ENCODE measurements at places on chromosomes 12 and 14. TPM values are rescaled to one million over a fixed set of nuclear protein-coding genes. Genes with fewer than 3 reads are reported as not detected.

DNA sequence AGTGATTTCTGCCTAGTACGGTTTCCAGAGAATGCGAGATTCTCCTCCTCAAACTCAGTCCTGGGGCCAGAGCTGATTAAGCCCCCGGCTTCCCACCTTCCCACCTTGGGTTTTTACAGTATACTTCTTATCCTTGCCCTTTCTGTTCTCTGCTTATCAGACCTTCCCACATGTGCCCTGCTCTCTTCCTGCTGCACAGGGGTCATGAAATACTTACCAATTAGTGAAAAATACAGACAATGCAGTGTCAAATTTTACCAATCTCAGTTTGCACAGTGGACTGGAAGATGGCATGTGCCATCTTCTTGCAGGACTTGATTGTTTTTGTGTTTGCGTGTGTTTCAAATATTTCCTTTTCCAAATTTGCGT, 14.7 kb downstream of the SUSD6 start:
- DNase-seq = no peak

GRCh38 chr12:3628629-3629028, 124.3 kb downstream of the CRACR2A start:
- DNase-seq = no peak

The BDKRB1 gene
- total RNA-seq = not detected

The MYF5 gene
- not detected for total RNA-seq

GRCh38 chr12:101928556-101928955, 51.2 kb downstream of the DRAM1 start:
- no peak for DNase-seq

DNA sequence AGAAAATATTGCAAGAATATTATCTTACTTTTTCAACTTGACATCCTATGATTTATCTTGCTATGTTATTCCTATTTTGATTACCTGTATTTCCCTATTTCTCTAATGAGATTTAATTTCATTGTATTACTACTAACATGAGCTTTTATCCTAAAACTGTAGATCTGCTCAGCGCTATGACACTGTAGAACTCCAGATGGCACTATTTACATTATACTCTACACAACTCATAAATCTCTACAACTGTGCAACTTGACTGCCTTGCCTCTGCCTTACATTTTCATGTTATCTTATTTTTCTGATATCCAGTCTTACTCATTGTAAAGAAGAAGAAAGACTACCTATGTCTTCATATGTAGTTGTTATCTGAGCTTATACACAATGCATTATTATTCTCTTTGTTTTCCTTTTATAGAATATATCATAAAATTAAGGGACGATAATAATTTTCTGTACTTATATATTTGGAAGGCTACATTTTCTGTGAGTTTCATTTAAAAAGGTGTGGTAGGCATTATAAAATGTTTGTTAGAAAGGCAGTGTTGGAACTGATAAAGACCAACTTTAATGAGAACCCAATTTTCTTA, 24.1 kb downstream of the NUP37 start:
- DNase-seq = peak; percentile 12

DNA sequence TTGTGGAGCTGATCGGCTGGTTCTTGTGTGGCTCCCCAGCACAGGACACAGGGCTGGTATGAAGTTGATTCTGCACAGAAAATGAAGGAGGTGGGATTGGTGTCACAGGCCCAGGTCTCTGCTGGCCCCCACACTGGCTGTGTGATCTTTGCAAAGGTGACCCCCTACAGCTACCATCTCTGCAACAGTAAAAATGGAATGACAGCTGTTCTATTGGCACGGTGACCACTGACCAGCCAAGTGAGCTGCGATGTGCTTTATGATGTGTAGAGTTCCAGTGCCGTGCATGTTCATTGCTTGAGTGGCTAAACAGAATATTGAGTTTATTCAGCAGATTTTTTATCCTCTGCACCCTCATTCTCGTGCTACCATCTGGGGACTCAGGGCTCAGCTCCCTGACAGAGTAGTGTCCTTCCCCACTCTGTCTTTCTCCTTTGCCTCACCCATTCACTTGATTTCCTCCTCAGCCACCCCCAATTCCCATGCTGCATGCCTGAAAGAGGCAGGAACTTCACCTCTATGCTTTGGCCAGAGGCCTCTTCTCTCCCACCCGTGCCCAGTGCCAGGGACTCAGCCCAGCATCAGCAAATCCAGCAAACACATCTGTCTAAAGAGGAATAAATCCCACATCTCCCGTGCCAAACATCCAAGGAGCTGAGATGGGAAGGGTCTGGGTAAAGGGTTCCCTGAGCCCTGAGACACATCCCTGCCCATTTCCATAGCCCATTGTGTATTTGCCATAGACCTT, 21.2 kb downstream of the C14orf132 start:
- no peak for DNase-seq

The ACOT2 gene
- 18.5 TPM for total RNA-seq

- DNase-seq = no peak
Observed at GRCh38 chr14:42428996-42429395, 822.3 kb downstream of the LRFN5 start.

GRCh38 chr12:79250960-79251755, 386.6 kb downstream of the SYT1 start:
- no peak for DNase-seq

The NEUROD4 gene
- not detected for total RNA-seq

- no peak for DNase-seq
Observed at GRCh38 chr14:41393512-41393911, 213.2 kb upstream of the LRFN5 start.

The RERGL gene
- 9.2 TPM for total RNA-seq

GRCh38 chr14:99630202-99630601, 14.7 kb upstream of the HHIPL1 start:
- DNase-seq = no peak

The TMTC1 gene
- 0.17 TPM for total RNA-seq

The PPP4R4 gene
- 0.10 TPM for total RNA-seq

The PLEKHD1 gene
- 0.73 TPM for total RNA-seq

The HSP90AA1 gene
- total RNA-seq = 1,038 TPM

- no peak for DNase-seq
Observed at GRCh38 chr14:70096866-70097265, 91.9 kb downstream of the SLC8A3 start.

DNA sequence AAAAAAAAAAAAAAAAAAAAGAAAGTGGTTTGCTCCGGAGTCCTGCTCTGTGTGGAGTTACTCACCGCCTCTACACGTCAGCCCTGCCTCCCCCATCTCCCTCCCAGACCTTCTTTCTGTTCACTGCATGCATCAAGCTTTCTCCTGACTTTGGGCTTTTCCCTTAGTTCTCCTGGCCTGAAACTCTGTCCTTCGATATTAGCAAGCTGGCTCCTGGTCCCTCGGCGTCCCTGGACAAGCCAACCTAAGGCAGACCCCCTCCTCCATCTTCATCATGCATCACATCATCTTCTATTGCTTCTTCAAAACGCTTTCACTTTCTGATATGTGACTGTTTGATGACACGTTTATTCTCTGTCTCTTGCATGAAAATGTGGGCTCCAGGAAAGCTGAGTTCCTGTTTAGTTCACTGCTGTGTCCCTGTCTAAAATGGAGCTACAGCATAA, 40.6 kb downstream of the SLC15A4 start:
- DNase-seq = no peak

DNA sequence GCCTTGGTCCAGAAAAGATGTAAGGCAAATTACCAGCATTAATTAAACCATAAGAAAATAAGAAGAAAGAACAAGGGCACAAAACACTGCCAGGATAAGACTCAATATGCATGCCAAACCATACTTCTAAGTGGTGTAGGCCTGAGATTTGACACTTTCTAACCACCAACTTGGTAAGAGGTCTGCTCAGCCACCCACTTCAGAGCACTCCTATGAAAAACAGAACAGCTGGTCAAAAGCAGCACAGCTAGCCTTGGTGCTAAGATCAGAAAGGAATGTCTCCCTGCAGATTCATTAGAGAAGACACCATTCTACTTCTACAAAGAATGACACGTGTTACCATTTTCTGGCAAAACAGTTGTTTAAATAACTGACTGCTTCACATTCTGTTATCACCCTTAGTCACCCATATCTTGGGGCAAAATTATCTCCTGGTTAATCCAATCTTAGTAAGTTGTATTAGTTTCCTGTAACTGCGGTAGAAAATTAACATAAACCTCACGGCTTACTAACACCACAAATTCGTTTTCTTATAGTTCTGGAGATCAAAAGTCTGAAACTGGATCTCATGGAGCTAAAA, 13.2 kb downstream of the RPS6KA5 start:
- no peak for DNase-seq

The OR11H12 gene
- not detected for total RNA-seq

DNA sequence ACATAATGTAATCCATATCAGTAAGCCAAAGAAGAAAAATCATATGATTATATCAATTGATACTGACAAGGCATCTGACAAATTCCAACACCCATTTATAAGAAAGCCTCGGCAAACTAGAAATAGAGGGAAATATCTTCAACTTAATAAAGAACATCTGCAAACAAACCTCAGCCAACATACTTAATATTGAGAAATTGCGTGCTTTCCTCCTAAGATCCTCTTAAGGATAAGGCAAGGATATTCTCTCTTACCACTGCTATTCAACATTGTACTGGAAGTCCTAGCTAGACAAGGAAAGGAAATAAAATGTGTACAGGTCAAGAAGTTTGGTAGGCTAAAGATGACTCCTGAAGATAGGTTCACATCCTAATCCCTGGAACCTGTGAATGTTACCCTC, 115.9 kb downstream of the DERA start:
- DNase-seq = no peak

The OTUB2 gene
- total RNA-seq = 22.2 TPM

Data from Calu3 (cell line).